ENCODE measurements at places on chromosomes 2 and 18. TPM values are rescaled to one million over a fixed set of nuclear protein-coding genes. Genes with fewer than 3 reads are reported as not detected.

DNA sequence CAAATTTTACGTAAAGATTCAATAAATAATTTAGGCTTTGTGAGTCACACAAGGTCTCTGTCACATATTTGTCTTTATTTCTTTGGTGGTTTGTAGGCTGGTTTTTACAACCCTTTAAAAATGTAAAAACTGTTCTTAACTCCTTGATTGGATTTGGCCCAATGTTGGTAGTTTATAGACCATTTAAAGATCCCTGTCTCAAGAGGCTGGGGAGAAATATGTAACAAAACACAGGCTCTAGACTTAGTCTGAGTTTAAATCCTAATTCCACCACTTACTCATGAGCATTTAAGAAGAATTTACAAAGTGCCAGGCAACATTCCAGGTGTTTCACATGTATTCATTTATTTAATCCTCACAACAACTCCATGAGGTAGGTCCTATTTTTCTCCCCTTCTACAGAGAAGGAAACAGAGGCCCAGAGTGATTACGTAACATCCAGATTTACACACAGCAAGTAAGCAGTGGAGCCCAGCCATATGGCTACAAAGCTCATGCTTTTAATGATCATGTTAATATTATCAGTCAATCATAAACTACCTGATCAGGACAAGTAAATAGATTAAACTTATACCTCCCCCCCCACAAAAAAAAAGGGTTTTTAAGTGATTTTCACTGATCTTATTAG lies 416.6 kb upstream of the ACVR2A start:
- H3K4me3 ChIP-seq: no peak overlapping the region
- H3K27me3 ChIP-seq: peaks cover 2% of the 10 kb centered on the region
- no peak overlapping the region for H3K27ac ChIP-seq
- no peaks in the 10 kb centered on the region for H3K36me3 ChIP-seq

GRCh38 chr2:122357998-122358397 lies 602.5 kb downstream of the TSN start:
- no peaks in the 10 kb centered on the region for H3K36me3 ChIP-seq
- H3K4me1 ChIP-seq: no peaks in the 10 kb centered on the region
- H3K27me3 ChIP-seq: no peaks in the 10 kb centered on the region
- no peak overlapping the region for H3K4me3 ChIP-seq

Gene GCC2
- total RNA-seq: 38.8 TPM

DNA sequence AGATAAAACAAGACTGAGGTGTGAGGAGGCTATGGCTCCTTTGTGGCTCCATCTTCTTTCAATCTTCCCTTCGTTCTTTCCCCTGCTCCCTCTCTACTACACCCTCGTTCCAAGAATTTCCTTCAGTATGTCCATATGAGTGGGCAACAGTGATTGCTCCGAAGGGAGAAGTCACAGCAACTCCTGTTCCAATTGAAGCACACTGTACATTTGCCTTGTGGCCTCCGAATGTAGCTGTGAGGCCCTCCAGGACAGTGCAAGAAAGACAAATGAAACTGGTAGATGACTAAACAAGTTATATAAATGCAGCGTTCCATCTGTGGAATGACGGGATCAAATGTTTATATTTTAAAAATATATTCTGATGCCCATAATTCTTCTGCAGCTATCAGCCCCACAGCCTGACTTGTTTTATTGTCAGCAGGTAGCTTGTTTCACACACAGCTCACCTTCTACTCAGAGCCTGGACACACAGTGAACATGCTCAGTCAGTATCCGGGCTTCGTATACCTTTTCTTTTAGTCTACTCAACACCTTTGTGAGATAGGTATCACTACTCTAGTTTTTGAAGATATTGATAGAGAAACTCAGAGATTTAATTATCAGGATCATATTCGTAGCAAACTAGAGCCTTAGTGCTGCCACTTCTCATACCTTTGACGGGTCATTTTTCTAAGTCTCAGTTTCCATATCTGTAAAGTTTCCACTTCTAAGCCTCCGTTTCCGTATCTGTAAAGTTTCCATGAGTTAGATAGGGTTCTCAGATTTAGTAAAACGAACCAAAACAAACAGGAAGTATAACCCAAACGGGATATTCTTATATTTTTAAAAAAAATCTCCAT lies 216.7 kb upstream of the STON1 start:
- peak; percentile 29 for DNase-seq
- H3K4me3 ChIP-seq: peak overlapping the region; percentile 82
- H3K27ac ChIP-seq: peak overlapping the region; percentile 96
- peaks cover 26% of the 10 kb centered on the region for H3K4me1 ChIP-seq
- peaks cover 39% of the 10 kb centered on the region for H3K36me3 ChIP-seq

DNA sequence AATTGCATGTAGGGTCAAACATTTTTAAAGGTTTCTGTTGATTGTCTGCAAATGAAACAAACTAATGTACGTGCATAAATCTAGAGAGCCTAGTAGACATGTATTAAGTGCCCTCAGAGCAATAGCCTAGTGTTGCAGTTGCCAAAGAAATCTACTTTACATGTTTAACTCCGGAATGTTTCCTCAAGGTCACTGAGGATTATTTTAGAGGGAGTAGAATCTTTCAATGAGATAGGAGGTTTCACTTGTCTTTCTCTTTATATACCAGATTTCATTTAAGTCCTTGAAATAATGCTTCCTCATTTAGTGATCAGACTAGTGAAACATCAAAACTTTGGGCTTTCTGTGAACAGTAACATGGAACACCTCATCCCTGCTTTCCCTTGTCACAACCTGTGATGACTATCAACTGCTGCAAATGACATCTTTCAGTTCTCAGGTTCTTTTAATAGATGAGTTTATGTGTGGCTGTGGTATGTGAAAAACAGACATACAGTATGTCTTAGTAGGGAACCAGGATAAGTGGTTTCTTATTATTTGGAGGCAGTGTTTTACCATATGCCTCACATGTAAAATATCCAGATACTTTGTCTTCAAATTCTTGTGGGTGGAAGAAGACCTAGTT lies 5.5 kb downstream of the UBE2E3 start:
- no peaks in the 10 kb centered on the region for H3K27me3 ChIP-seq
- peaks cover 35% of the 10 kb centered on the region for H3K4me1 ChIP-seq
- no peak overlapping the region for H3K27ac ChIP-seq
- DNase-seq: no peak

DNA sequence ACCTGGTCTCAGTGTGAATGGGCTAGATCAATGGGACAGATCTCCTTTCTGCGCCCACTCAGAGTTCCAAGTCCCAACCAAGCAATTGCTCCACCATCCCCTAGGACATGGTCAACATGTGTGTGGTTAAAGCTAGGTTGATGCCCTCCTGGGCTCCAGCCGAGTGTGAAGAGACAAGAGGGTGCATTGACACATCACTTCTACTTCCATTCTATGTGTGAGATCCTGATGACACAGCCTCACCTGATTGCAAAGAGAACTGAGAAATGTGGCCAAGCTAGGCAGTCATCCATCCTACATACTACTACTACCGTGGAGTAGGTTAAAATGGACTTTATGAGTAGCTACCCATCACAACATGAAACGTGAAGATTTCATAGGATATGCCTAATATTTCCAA lies 106.8 kb downstream of the NCKAP5 start:
- H3K27me3 ChIP-seq: no peaks in the 10 kb centered on the region
- no peak overlapping the region for H3K4me3 ChIP-seq

Gene HAAO
- total RNA-seq: 0.37 TPM

GRCh38 chr2:129585760-129586159 lies 393.7 kb upstream of the RAB6C start:
- peaks cover 2% of the 10 kb centered on the region for H3K27me3 ChIP-seq
- DNase-seq: no peak
- H3K4me1 ChIP-seq: no peaks in the 10 kb centered on the region

Gene PHLPP1
- 2.9 TPM for total RNA-seq

All from activated CD8-positive, alpha-beta T cell treated with anti-CD3 and anti-CD28 coated beads, Interleukin-2, amount 10 ng/mL, durations not matched to agents 7 days and 5 days (primary cell).